G401 (cell line): ENCODE measurements at places on chromosomes 3 and 15.

- peak; percentile 40 for DNase-seq
These were observed 417.0 kb downstream of the ROBO2 start for GRCh38 chr3:77456906-77457305.

GRCh38 chr3:85193565-85193964, 234.8 kb downstream of the CADM2 start:
- DNase-seq = no peak

GRCh38 chr3:109994853-109995252, 657.5 kb upstream of the DPPA4 start:
- no peak for DNase-seq

- no peak for DNase-seq
These were observed 64.8 kb upstream of the LMCD1 start for GRCh38 chr3:8436661-8437287.

- peak; percentile 81 for DNase-seq
These were observed 162.4 kb upstream of the CGNL1 start for GRCh38 chr15:57213862-57214261.

DNA sequence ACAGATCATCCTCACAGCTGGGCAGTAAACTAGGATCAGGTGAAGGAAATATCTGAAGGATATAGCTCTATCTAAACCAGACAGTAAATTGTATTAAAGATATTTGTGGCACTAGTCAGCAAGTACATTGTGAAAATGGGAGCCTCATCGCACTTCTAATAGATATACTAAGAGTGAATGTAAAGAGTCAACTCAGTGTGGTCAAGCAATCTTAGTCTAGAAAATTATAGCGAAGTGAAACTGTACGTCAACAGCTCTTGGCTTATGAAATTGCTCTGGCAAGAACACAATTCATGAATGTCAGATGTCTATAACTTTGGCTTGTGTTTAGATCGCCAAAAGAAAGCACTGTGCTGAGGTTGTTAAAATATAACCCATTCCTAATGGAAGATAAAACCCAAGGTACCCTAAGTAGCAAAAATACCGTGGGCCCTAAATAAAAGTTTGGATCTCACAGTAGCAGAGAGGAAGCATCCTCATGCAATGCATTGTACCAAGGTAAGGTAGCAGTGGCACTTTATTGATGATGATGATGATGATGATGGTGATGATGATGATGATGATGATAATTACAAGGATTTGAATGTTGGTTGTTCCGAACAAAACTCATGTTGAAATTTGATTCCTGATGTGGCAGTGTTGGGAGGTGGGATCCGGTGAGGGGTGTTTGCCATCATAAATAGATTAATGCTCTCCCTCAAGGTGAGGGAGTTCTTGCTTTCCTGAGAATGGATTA, 228.5 kb downstream of the UNC13C start:
- no peak for DNase-seq

GRCh38 chr3:120145542-120146285, 51.5 kb upstream of the GSK3B start:
- DNase-seq = no peak

- no peak for DNase-seq
These were observed 22.4 kb downstream of the FNDC3B start for GRCh38 chr3:172061724-172062184.

GRCh38 chr15:75202251-75203016, 752 bp downstream of the C15orf39 start:
- DNase-seq = no peak

GRCh38 chr15:76991741-76992645, 2.9 kb upstream of the PSTPIP1 start:
- no peak for DNase-seq

DNA sequence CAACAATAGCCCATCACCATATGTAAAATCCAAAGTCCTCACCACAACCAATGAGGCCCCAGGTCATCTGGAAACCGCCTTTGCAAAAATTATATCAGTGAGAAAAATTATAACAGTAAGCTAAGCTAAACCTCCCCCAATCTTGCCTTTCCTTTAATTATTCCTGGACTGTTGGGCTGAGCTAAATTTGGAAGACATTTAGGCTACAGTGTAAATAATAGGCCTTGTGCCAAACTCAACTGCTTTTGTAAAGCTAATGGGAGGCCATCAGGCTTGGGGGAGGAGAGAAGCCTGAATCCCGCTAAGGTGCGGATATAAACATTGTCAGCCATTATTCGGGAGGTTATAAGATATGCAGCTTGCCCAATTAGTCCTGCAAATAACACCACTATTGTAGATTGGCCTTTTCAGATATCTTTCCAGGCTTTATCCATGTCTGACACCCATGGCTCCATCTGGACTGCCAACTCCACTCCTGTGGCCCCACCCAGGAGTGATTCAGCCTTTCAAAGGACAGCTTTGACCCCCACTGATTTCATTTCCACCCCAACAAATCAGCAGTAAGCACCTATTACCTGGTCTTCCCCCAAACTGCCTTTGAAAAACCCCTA, 53.0 kb upstream of the CA12 start:
- no peak for DNase-seq

GRCh38 chr15:51750792-51751696, at the start of gene TMOD2:
TMOD2 (plus strand) TSS chr15:51751597; CDS start chr15:51766442, 14,845 bp downstream.
- peak; percentile 73 for DNase-seq

DNA sequence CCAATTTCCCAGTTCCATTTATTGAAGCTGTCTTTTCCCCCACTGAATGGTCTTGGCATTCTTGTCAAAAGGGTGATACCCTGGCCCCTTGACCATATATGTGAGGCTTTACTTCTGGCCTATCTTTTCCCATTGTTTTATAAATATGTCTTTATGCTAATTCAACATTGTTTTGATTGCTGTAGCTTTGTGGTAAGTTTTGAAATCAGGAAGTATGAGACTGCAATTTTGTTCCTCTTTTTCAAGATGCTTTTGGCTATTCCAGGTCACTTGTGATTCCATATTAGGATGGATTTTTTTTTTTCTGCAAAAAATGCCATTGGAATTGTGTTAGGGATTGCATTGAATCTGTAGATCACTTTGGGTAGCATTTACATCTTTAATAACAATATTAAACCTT, 141.2 kb upstream of the MANF start:
- no peak for DNase-seq

DNA sequence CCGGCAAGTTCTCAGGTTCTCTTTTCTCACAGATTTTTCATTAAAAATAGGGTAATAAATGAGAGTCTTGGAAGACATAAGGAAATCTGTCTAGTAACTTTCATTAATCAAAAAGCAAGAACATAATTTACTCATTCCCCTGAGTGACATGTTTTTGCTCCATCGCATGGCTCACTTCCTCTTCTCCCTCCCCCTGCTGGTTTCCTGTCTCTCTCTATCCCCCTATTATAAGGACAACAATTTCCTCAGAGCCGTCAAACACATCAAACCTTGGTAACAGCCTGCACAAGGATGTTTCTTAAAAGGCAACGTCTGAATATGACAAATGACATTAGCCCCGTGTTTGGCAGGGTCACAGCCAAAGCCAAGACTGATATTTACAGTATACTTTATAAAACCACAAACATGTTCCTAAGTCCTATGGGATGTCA, 1149.6 kb downstream of the IGSF11 start:
- no peak for DNase-seq

GRCh38 chr3:155178810-155179436, 98.8 kb downstream of the MME start:
- DNase-seq = no peak

DNA sequence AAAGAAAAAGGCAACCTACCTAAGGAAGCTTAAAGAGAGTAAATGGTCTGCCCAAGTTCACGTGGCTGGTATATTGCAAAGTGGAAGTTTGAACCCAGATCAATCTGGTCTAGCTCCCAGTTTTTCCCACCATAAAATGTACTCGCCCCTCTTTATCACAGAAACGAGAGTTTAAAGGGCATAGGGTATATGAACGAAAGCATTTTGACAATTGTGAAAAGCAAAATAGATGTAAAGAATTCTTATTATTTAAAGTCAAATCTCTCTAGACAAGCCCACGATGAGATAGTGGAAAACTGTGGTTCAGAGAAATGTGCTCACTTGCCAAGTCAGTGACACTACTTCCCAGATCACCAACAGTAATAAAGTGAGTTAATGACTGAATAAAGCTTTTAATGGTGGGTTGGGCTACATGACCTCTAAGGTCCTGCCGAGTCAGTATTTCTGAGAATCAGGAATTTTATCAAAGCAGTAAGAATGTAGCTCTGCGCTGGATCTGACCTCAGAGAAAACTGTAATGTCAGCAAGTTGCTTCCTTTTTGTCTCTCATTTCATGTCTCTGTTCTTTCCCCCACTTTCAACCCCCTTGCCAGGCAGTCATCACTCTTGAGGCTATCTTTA, 23.3 kb upstream of the NEO1 start:
- no peak for DNase-seq

DNA sequence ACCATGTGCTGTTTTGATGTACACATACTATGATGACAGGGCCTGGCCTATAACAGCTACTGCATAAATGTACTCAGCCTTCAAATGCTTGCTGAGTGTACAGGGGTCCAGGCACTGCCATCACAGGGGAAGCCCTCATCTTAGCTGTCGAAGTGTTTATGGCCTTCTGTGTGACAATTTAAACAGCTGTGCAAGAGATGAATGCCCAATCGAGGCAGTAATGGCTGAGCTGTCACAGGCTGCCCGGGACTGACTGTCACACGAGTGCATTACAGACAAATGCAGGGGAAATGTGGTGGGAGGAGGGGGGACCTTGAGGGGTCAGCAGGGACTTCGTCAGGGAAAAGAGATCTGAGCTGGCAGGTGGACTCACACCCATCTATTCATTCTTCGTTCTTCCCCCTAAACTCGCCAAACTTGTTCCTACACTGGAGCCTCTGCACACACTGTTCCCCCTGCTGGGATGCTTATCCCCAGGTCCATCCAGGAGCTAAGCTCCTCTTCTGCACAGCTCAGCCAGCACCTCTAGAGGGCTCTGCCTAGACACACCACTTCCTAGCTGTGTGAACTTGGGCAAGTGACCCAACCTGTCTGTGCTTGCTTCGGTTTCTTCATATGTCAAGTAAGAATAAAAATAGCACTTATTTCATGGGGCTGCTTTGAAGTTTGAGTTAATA, 156.2 kb upstream of the IQSEC1 start:
- peak; percentile 30 for DNase-seq

- no peak for DNase-seq
These were observed 581.1 kb upstream of the SEMA6D start for GRCh38 chr15:47136236-47136635.

- no peak for DNase-seq
These were observed 697 bp upstream of the TRIM69 start for GRCh38 chr15:44735482-44736180.

DNA sequence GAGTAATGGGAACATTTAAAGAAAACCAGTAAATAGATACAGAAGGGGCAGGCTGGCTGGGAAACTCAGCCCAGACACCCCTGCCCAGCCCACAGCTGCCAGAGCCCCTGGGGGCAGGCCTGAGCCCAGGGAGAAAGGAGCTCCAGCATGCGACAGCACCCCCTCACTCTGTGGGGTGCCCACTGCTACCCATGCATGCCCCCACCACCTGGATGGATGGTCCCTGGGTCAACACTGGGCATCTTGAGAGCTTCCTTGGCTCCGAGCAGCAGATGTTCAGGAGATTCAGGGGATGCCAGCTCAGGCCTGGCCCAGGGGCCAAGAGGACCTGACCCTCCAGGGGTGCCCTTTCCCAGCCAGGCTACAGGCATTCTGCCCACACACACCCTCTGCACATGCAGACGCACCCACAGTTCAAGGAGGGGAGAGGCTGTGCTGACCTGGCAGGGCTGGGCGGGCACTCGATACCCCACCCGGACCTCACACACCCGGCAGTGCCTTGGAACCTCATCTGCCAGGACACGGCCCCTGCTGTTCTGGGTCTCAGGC, 31.5 kb downstream of the PTH1R start:
- DNase-seq = no peak
